DMS 273 treated with DMSO at 0.1 percent for 48 hours (cell line): ENCODE measurements at places on chromosomes 3 and 15.
A peak's percentile ranks its signal among the peaks of the same experiment; 100 is the strongest.

DNA sequence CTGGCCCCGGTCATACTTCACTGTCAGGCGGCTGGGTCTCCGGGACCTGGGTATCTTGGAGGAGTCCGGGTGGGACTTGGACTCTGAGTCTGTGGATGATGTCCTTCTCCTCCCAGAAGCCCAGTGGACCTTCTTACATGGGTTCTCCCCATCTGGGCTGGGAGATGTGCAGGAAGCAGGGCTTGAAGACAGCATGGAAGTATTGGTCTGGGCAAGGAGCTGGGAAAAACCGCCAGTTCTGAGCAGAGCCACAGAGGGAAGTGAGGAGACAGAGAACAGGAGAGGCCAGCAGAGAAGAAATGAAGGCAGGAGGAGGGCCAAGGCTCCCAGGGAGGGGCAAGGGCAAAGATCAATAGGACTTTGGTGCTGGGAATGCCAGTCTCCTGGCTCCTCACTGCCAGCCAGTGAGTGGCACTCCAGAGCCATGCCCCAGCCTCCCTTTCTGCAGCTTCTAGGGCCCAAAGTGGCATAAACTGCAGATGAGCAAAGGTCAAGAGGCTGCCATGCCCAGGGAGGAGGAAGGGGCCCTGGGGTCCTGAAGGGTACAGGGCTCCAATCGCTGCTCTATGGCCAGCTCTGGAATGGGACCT is at the start of gene PPP1R14D:
Gene PPP1R14D (minus strand): TSS at position 262 of the 590 bp plus-strand sequence. CDS start 67 bp downstream, at position 195.
- no peak for DNase-seq

- no peak for DNase-seq
Observed at GRCh38 chr3:140677764-140678163, at the start of gene TRIM42. TSS of gene TRIM42 (plus strand) at chr3:140678064. CDS start at chr3:140678230, 166 bp downstream.

GRCh38 chr15:91065505-91065904 is 34.6 kb upstream of the SV2B start:
- no peak for DNase-seq

DNA sequence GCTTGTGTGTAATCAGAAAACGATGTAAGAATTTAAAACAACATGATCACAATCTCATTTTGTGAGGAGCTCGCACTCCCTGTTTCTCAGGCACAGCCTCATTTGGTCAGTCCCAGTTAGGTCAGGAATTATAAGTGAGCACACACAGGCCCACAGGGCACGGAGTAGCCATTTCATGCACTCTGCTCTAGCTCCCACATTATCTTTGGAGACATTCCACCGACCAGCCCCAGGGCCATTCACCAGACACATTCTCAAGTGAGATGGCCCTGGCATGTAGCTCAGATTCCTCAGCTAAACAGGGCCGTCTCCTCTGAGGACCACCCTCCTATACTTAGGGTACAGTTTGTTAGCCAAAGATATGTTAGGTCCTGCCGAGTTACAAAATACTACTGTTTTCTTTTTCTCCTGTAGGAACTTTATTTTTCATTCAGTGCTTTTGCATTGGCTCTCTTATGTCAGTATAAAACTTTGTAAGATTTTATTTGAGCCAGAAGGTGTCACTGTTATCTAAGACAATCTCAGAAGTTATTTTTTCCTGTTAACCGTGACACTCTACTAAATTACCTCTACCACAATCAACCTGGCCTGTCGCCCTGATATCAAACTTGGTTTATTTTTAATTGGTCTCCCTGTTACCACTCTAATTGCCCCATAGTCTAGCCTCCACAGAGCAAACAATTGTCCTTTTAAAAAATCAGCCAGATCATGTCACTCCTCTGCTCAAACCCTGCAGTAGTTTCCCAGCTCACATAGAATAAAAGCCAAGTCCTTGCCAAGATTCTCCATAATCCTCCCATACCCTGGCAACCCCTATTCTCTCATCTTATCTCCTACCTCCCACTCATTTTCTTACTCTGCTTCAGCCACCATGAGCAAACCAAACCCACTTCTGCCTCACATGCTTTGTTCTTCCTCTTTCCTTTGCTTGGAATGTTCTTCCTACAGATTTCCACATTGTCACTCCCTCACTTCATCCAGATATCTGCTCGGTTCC is 105.7 kb downstream of the PPP2R3A start:
- DNase-seq, result peak; percentile 35

DNA sequence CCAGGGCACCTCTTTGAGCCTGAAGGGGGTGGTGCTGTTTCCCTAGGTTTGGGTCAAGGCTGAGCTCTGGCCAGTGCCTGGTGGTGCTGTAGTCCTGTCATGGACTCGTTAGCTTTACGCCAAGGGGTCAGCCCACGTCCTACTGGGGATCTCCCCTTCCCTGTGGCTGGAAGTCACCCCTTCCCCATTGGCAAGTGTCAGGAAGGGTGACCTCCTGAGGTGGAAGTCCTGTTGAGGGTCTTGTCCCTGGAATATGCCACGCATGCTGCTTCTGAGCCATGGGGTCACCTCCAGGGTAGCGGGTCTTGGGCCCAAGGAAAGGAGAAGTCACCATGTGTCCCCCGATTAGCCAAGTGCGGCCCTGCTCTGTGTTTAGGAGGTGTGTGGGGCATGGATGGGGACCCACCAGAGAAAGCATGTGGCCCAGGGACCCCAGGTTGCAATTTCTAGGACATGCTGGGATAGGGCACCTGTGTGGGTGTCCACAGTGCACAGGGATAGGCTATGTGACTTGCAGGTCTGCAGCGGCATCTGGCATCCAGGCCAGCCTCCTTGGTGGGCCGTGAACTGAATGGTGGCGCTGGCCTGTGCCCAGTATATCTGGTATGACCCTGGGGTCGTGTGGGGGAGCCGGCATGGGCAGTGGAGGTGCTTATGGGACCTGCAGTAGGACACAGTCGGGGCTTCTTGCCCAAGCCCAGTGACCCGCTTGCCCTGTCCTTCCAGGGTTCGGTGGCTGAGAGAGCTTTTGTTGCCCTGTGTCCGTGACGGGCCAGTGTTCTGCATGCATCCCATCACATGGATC is 226.7 kb downstream of the SNRPN start:
- no peak for DNase-seq

DNA sequence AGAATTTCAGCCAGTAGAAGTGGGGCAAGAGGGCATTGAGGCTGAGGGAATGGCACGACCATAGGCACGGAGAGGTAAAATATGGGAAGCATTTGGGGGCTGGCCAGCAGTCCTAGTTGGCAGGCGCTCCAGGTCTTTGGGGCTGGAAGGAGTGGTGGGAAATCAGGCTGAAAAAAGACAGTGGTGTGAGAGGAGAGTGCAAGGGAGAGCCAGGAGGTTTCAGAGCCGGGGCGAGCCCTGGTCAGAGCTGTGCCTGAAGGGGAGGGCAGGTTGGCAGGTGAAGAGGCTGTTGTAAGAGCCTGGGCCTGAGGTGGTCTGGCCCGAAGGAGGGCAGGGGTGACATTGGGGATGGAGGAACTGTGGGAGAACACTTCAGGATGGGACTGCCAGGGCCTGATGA is 1.6 kb upstream of the IDH3A start:
- no peak for DNase-seq

DNA sequence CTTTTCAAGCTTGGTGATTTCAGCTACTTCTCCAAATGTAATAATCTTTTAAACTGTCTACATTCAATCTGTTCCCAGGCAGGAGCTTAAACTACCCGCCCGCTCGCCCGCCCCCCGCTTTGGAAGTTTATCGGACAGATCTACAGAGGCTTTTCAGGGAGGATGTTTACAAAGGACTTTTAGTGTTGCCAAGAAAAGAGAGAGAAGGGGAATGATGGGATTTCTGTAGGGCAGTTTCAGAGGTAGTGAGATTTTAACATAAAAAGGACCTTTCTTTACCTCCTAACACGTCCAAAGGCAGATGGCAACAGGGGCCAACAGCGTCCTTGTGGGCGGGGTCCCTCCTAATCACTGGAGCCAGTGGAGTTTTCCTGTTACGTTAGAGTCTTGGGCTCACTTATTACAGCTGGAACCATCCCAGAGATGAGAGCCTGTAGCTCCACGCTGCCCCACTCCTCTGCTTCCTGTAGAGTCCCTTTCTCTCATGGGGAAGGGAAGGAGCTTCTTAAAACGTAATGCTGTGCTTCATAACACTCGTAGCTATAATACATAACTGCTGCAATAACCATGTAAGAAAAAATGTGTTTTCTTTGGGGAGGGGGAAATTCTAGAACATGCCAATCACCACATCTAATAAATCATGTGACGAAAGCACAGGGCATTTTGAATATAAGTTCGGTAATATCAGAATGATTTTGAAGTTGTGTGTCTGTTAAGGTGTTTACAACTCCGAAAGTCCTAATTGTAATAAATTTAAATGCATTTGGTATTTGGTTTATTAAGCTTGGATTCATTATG is 30.9 kb downstream of the HES1 start:
- DNase-seq, result peak; percentile 48
